ENCODE measurements at places on chromosomes 11 and 22. TPM values are rescaled to one million over a fixed set of nuclear protein-coding genes. Genes with fewer than 3 reads are reported as not detected.

- DNase-seq = no peak
Measured at GRCh38 chr11:78074756-78075155, 4.9 kb downstream of the NDUFC2 start.

DNA sequence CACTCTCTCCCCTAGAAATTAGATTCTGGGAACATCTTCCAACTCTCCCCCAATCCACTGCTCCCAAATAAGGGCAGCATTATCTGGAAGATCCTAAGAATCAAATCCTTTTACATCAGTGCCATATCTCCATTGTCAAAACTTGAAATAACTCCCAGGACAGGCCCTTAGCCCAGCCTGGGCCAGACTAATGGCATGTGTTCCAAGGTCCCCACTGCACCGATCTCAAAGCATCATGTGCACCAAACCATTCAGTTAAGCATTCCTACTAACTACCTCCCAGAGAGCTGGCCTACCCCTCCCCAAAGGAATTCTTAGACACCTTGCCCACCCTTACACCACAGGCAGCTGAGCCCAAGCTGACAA lies 44.2 kb upstream of the POU2AF1 start:
- no peak for DNase-seq

DNA sequence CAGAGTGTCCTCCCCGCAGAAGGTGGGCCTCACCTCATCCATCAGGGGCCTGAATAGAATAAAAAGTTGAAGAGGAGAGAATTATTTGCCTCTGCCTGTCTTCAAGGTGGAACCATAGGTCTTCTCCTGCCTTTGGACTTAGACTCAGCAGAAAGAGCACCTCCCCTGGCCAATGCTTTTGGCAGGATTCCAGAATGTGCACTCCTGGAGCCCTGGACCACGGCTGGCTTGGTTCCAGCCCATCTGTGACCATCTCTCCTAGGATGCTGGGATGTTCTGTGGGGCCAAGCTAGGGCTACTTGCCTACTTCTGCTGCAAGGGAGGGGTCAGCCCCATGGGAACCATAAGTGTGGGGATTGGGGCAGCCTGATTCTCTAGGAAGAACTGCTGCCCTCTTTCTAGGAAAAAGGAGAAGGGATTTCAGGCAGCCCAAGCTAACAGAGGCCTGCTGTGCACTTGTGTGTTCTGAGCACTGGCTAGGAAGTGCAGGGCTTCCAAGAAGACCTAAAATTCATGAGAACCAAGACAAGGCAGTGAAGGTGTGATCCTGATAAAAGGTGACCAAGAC lies 32.2 kb upstream of the SHANK2 start:
- no peak for DNase-seq

DNA sequence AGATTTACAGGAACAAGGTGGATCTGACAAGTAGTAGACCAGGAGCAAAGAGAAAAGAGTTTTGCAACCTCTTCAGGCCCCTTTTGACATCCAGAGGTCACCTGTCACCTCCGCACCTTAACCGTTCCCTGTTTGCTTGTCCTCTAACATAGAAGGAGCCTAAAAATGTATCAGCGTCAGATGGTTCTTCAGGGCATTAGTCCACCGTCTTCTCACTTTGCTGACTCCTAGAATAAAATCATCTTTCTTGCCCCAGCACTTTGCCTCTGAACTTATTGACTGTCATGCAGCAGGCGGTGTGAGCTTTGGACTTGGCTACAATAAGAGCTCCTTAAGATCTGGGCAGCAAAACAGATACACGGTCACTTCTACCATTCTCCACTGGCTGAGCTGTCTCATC lies 339.7 kb upstream of the B3GAT1 start:
- no peak for DNase-seq

GRCh38 chr11:62496676-62497075 lies 49.9 kb downstream of the AHNAK start:
- DNase-seq = no peak

POU2F3 gene
- total RNA-seq = 0.81 TPM

- DNase-seq = no peak
Measured at GRCh38 chr22:45638197-45638596, 33.4 kb upstream of the ATXN10 start.

ESRRA gene
- total RNA-seq = 80.5 TPM

DNA sequence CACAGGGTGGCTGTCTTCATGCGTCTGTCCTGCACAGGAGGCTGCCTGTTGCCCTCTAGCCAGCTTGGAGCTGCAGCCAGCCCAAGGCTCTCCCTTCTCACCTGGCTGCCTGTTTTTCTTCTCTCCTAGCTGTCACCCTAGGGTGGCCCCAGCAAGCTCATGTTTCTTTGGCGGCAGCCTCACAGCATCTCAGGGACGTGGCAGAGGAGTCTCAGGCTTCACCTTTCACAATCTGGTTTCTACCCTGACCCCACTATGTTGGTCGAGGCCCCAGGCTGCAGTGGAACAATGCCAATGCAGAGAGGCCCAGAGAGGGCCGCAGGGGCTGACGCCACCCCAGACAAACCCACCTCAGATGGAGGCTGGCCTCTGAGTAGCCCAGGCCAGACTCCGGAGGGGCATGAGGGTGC lies 2.5 kb upstream of the CLDN5 start:
- no peak for DNase-seq

OVCH2 gene
- total RNA-seq = not detected

DNA sequence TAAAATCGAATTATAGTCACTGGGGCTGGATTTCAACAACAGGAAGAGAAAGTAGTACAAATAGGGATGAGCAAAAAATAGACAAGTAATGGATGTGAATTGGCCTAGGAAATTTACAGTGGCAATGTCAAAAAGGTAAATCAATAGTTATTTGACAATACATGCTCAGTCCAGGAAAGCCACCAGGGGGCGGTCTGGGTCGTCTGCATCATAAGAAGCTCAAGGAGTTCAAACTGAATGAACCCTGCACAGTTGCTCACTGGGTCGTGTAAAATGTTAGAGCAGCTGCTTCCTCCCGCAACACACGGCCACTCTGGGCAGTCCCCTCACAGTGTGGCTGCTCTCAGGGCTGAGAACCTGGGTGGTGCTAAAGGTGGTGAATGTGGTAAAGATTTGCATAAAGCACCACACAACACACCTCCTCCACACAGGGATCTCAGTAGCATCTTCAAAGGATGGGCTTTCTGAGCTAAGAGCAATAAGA lies 85.9 kb downstream of the ZNF280B start:
- peak; percentile 63 for DNase-seq

- no peak for DNase-seq
Measured at GRCh38 chr11:7489376-7489775, 4.1 kb downstream of the OLFML1 start.

GALNT18 gene
- 1.9 TPM for total RNA-seq

- DNase-seq = no peak
Measured at GRCh38 chr11:96237766-96238266, 105.2 kb downstream of the MAML2 start.

GRCh38 chr22:19136915-19137314 lies 5.8 kb downstream of the TSSK2 start:
- DNase-seq = no peak

GRCh38 chr11:12140186-12140793 lies 29.9 kb downstream of the MICAL2 start:
- DNase-seq = no peak

- no peak for DNase-seq
Measured at GRCh38 chr11:95984072-95984471, 60.2 kb upstream of the MTMR2 start.

DNA sequence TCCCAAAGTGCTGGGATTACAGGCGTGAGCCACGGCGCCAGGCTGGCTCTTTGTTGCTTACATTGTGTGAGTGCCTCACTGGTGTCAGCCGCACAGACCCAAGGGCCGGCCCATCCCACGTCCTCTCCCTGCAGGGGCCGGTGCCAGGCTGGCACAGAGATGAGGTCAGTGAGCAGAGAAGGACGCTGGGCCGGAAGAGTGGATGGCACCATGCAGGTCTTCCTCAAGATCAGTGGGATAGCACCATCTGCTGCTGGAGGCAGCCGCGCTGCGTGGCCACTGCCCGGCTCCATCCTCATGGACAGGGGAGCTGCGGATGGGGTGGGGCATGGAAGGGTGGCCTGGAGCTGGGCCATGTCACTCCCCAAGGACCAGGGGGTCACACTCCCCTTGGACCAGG lies 22.0 kb upstream of the FGF4 start:
- DNase-seq = no peak

DNA sequence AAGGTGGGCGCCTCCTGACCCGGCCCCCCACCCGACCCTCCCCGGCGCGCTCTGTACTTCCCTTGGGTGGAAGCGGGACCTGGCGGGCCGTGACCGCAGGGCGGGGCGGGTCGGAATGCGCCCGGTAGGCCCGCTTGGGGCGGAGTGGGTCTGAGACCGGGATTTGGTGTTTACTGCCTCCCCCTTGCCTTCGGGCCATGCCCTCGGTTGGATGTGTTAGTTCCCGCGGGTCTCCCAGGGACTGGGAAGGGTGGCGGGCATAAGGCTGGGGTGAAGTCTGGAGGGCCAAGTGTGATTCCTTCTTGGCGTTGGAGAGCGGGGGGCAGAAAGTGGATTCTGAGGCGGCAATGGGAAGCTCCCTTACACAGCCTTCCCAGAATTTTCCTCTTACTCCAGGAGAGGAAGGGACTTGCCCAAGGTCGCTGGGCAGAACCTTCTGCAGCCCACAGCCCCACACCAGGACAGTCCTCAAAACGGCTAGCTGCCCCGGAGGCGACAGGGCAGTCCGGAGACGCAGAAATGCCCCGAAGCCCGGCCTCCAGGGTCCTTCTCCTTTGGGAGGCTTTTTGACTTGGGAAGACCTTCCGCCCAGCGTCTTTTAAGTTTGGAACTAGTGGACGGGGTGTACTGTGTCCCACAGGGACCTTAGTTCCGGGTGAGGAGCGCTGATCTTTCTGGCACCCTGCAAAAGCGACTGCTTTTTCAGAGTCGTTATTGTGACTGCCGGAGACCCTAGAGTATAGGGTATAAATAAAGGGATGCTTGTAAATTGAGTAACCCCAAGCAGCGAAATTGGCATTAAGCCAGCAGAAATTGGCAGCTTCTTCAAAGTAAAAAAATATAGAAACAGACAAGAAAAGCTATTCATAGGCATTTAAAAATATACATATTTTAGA lies 647 bp downstream of the SWAP70 start:
- peak; percentile 38 for DNase-seq

GRCh38 chr22:24583221-24584165 lies 9.4 kb downstream of the LRRC75B start:
- peak; percentile 22 for DNase-seq

HBE1 gene
- total RNA-seq = 1.5 TPM

DNA sequence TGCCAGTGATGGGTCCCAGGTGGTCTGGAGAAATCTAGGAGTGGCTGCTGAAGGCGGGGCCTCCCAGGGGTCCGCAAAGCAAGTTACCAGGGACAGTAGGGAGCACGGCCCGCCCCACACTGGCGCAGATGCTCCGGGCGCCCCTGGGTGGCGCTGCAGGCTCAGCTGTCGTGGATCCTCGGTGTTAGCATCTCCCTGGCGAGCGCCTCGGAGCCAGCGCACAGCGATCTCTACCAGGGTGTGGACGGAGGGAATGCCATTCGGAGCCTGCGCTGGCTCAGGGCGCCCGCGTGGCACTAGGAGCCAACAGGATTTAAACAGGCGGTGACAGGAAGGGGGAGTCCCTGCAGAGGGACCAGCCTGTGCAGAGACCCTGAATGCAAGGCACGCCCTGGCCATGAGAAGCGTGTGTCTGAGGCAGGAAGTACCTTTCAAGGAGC lies 20.2 kb downstream of the FADS3 start:
- DNase-seq = peak; percentile 98

DNA sequence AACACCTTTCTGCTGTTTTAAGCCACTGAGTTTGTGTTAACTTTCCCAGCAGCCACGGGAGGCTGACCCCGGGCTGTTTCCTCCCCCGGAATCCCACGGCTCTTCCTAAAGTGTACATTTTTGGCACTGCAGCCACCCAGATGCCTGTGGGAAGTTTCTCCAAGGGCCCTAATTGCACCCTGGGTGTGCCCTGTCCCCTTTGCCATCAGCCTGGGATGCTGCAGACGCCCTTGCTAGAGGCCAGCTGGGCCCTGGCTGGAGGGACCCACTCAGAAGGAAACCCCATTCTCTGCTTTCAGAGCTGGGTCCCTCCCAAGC lies 883.3 kb downstream of the BRD1 start:
- DNase-seq = peak; percentile 37

TREH gene
- not detected for total RNA-seq

DNA sequence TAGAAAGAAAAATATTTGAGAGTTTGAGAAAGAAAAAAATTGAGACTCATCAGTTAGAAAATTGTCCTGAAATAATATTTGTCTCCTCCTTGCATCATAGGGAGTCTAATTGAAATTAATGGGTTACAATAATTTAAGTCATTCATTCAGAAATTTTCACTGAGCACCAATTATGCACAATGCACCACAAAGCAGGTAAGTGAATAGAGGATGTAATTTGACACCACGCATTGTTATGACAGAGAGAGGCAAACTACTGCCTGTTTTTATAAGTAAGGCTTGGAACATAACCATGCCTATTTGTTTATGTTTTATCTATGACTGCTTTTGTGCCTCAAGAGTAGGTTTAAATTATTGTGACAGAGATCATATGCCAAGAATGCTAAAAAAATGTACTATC lies 537.9 kb upstream of the FAT3 start:
- DNase-seq = no peak

- peak; percentile 4 for DNase-seq
Measured at GRCh38 chr22:22949953-22950352, 62.3 kb downstream of the IGLL5 start.

DNA sequence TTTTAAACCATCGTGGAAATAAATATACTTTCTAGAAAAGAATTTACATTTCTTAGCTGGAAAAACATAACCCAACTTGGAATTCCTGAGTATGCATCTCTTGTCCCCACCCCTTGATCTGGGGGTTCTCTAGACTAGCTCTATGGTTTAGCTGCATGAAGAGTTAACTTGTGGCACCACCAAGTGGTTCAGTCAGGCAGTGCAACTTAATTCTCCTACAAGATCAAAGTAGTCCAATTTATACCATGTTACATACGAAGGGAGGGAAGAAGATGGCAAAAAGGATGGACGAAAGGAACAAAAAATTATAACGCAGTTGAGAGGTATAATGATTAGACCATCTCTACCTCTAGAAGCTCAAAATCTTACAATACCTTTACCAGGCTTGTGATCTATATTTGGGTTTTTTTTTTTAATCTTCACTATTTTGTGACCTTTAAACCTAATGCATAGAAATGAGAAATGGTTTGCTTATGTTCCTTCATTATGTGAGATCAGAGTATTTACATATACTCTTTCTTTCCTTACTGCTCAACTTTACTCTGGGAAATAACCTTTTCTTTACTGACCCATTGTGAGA lies 28.5 kb upstream of the ALKBH3 start:
- DNase-seq = peak; percentile 85

- peak; percentile 55 for DNase-seq
Measured at GRCh38 chr11:19951558-19952115, 208.6 kb downstream of the DBX1 start.
